ENCODE measurements at places on chromosomes 16 and 17.

DNA sequence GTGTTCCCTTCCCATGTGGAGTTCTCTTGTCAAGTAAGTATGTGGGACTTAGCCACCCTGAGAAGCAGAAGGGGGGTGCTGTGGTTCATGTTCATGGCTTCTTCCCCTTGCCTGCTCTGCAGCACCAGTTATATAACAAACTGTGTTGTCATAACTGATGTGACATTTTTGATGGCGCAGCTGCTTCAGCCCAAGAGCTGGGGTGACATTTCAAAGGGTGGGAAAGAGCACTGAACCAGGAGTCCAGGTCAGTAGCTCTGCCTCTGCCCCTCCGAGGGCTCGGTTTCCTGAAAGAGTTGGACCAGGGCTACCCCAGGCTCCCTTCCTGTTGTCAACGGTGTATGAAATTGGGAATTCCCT is 7.4 kb downstream of the GNAO1 start:
- DNase-seq, result no peak

DNA sequence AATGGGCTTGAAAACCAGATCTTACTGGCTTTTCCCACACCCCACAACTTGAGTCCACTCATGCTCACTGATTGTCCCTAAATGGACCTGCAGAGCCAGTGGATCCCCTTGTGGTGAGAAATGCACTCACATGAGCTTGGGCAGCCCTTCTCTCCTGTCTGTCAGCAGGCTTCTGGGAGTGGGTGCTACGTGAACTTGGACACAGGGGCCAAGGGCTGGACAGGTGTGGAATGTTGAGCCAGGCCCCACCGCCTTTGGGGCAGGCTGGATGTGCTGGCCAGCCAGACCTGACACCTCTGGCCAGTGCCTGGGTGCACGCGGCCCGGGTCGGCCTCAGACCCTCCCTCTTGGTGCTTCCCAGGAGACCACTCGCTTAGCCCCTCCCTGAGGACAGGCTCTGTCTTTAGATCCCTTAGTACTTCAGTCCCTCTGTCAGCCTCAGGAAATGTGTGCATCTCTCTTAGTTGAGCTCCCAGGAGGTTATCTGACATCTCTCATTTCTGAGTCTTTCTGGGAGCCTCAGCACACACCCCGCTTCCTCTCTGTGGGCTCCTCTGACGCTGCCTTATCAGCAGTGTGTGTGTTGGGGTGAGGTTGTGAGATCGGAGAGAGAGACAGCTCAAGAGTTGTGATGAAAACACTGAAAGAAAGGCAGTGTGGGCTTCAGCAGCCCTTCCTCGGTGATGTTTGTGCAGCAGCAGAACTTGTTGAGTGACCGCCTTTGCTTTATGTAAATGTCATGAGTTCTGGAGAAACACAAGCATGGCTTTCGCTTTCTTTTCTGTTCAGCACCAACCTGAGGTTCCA is 117.0 kb downstream of the RAB11FIP4 start:
- no peak for DNase-seq

DNA sequence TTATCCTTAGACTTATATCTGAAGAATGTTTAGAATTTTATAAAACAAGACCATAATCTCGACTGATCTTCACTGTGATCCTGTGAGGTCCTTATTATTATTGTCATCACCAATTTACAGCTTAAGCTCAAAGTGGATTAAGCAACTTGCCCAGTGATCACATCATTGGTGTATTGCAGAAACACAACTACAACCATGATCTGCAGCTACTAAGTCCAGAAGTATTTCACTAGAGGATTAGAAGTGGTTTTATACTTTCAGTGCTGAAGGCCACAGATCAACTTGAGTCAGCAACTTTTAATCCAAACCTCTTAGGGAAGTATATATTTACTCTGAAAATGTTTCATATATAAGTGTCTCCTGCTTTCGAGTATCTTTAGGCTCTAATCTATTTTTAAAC is 624.3 kb upstream of the SOX9 start:
- DNase-seq, result no peak

GRCh38 chr17:6701719-6702118 is 11.4 kb downstream of the SLC13A5 start:
- DNase-seq, result no peak

GRCh38 chr17:50583641-50584040 is 23.1 kb downstream of the CACNA1G start:
- no peak for DNase-seq

- no peak for DNase-seq
Observed at GRCh38 chr16:19766988-19767387, 48.9 kb downstream of the IQCK start.

- DNase-seq, result no peak
Observed at GRCh38 chr16:82252582-82252981, 82.6 kb upstream of the MPHOSPH6 start.

Measured in NCI-H1048 (cell line).